ENCODE measurements at places on chromosomes 5 and 9.

DNA sequence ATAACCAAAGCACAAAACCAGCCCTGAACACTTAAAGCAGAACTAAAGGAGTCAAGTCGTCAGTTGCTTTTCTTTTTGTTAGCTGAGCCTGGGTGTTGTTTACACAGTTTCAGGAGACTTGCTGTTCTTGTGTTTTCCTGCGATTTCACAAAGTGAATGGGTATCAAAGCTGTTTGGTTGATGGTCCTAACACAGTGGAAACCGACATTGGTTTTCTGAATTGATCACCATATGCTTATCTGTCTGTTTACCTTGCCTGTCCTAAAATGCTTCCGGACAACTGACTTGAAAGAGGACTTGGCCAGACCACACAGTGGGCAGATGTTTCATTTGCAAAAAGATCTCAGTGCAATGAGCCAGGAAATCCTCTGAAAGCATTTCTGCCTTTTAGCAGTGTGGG, 676.4 kb downstream of the PRELID2 start:
- DNase-seq: no peak

DNA sequence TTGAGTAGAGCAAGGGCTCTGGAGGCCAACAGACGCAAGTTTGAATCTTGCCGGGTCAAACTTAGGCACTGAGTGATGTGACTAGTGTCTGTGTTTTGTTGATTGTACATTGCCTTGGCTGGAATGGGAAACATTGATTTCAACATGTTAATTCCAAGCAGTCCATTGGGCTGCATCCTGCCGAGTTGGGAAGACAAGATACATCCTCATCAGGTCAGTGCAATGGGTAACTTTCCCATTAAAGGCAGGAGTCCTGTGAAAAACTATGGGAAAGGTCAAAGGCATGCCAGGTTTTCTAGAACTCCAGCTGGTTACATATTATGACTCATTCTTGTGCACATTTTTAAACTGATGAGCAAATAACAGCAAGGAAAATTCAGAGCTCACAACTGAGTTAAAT, 126.5 kb upstream of the ABCA1 start:
- no peak for DNase-seq

GRCh38 chr5:112005623-112005930, 248.6 kb upstream of the NREP start:
- no peak for DNase-seq

DNA sequence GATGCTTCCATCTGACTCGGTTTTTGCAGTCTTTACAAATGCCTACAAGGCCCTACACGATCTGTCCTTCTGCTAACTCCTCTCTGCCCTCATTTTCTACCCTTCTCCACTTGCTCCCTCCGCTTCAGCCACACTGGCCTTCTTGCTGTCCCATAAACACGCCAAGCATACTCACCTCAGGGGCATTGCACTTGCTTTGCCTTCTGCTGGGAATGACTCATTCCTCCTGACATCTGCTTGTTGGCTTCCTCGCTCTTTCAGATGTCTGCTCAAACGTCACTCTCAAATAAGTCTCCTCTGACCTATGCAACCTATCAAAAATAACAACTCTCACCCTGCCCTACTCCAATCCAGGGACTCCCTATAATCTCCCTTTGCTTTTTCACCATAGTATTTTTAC, 28.2 kb downstream of the CDC25C start:
- no peak for DNase-seq

GRCh38 chr5:126413856-126414255, 9.4 kb upstream of the GRAMD2B start:
- no peak for DNase-seq

DNA sequence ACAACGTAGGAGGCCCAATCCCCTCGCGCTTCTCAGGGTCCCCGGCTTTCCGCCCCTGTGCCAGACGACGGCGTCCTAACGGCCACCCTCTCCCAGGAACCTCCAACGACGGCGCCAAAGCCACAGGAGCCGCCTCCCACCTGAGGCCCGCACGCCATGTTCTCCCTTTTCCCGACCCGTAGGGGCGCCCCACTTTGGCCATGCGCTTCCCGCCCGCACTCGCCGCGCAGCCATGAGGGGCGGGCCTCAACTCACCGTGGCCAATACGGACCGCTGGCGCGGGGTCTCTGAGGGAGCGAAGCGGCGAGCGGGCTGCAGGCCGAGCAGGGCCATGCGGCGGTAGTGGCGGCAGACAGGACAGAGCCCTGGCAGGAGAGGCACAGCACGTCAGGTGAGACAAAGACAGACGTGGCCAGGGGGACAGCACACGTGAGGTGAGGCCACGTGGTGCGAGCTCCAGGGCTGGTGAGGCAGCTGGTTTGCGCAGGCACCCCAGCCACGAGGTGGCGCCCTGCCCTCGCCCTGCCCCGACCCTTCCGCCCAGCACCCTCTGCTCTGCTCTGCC, 1005.5 kb upstream of the PTPRD start:
- DNase-seq: no peak

- DNase-seq: no peak
Observed at GRCh38 chr9:105541838-105542237, 16.1 kb upstream of the FKTN start.

- no peak for DNase-seq
Observed at GRCh38 chr5:141040093-141040770, 10.9 kb upstream of the PCDHB1 start.

DNA sequence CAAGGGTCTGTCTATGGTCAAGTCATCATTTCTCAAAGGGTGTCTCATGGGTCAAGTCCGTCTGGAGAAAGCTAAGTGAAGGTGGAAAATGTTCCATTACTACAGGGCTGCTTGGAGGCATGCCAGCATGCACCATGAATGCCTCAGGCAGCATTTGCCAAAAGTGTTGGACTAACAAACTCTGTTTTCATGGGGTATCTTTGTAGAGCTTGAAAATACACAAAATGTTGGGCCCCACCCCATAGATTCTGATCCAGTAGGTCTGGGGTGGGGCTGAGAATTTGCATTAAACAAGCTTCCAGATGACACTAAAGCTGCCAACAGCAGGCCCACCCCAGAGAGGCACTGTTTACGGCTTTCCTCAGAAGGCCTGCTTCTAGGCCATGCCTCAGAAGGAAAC, 75.0 kb upstream of the FRRS1L start:
- DNase-seq: no peak

- DNase-seq: no peak
Observed at GRCh38 chr5:19862711-19863110, 125.3 kb downstream of the CDH18 start.

DNA sequence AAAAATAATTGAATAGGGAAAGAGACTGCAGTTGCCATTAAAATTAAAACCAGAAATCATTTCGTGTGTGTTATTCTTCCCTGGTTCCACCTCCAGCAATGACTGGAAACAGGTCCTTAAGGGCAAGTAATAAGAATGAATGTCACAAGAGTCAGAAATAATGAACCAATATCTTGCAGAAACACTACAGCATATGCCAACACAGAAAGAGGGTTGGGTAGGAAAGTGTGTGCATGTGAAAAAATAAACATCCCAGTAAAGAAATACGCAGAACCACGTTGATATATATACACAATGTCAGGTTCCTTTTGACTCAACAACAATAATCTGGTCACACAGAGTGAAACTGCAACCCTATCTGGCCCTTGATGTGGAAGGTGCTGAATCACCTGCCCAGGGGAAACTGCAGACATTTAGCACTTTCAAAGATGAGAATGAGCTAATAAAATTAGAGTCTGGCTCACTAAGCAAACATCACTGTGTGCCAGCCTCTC, 15.0 kb downstream of the HMHB1 start:
- no peak for DNase-seq

- no peak for DNase-seq
Observed at GRCh38 chr5:170923910-170924620, 62.2 kb downstream of the RANBP17 start.

DNA sequence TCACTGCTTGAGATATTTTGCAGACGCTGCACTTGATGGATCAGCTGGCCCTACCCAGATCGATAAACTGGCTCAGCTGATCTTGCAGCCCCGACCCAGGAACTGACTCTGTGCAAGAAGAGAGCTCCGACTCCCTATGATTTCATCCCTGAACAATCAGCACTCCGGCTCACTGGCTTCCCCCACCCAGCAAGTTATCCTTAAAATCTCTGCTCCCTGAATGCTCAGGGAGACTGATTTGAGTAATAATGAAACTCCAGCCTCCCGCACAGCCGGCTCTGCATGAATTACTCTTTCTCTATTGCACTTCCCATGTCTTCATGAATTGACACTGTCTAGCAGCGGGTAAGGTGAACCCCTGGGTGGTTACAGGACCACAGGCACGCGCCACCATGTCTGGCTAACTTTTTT, 16.9 kb upstream of the NANS start:
- DNase-seq: no peak

DNA sequence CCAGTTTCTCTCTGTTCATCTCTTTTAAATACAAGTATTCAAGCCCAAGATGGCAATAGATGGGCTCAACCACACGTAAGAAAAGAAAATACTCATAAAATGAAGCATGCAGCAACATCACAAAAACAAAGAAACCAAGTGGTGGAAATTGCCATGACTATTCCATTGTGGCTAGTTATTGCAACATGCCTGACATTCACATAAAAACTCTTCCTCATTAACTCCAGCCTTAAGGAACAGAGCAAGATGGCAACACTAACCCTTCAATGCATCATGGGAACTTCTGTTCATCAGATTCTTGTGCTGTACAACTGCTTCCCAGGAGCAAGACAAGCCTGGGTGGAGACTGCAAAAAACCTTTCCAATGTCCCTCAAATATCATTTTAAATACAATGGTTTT, 1.4 kb upstream of the GLIS3 start:
- no peak for DNase-seq

DNA sequence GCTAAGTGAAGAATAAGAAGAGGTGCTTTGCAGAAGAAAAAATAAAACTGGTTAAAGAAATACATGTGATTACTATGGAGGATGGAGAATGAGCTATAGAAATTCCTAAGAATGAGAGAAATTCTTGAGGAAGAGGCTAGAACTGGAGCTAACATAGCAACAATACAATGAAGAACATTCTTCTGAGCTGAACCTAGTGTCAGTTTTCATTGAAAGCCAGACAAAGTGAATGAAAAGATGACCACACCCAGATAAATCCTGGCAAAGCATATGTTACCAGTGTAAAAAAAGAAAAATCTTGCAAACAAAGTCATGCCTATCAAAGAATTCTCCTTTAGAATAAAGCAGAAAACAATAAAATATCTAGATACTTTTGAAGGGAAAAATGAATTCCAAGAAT, 39.6 kb downstream of the SGCD start:
- DNase-seq: no peak

- DNase-seq: no peak
Observed at GRCh38 chr5:80607832-80608231, 37.8 kb upstream of the ANKRD34B start.

DNA sequence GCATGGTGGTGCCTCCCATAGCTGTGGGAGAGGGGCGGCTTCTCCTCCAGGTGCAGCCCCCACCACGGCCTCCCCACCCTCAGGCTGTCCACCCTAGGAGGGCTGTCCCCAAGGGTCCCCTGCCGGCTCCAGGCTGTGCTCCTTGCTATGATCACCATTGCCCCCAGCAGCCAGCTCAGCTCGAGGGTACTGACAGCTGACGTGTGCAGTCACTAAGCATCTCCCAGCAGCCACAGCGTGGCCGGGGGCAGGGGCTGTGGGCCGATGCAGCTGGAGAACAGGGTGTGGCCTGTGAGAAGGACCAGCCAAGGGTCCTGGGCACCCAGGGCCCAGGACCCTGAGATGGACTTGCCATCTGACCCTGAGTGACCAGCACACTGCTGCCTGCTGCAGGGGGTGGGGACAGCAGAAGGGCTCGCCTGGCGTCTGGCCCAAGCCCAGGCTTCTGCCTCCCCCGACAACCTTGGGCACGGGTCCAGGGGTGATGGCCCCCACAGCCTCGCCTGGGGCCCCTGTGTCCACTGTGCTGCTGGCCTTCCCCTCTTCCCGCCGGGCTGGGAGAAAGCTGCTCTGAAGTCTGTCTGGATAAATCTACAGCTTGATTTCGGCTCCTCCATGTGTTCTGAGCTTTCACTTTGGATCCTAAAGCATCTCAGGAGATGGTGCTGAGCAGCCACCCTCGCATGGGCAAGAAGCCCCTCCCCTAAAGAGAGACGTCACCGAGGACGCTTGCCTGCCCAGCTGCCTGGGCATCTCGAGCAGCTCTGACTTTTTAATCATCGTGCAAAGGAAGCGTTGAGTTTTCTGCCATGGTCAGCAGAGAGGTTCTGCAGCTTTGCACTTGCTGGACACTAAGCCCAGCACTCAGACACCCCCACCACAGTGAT, 5.5 kb downstream of the KCNT1 start:
- DNase-seq: no peak

GRCh38 chr9:130518943-130519799, 60.2 kb upstream of the FUBP3 start:
- no peak for DNase-seq

GRCh38 chr9:128771094-128771721, 519 bp downstream of the ZER1 start:
- no peak for DNase-seq

GRCh38 chr5:80928073-80928472, 32.1 kb upstream of the RASGRF2 start:
- no peak for DNase-seq

- DNase-seq: no peak
Observed at GRCh38 chr5:174545926-174546325, 178.5 kb upstream of the MSX2 start.

DNA sequence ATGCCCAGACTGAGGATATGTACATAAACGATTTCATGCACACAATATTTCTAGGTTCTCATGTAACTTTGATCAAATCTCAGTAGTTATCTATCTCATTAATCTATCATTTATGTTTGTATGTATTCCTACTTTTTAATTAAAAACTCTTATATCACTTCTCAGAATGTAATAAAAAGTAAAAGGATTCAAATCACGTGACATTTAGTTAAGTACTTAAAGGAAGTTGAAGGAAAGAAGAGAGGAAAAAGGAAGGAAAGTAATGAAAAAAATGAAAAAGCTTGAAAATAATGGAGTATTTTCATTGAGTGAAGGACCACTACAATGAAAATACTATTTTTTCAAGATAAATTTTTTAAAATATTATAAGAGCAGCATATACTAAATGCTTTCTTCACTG, 535.3 kb downstream of the PRDM9 start:
- DNase-seq: no peak

DNA sequence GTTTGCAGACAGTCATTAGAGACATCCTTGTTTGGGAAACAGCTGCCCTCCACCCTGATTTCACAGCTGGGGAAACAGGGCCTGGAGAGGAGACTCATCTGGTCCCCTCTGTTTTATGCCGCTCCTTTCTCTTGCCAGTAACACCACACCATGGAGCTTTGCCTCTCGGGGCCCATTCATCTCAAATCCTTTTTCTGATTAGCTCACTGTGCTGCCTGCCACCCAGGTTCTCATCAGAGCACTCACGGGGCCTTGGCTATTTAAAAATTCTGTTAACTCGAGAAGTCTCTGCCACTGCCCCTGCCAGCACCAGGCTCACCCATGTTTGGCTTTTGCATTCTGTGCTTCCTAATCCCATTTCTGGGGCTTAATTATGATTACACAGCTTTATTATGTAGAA, 36.8 kb upstream of the C5orf58 start:
- no peak for DNase-seq

- DNase-seq: no peak
Observed at GRCh38 chr5:78696637-78697036, 48.1 kb upstream of the LHFPL2 start.

DNA sequence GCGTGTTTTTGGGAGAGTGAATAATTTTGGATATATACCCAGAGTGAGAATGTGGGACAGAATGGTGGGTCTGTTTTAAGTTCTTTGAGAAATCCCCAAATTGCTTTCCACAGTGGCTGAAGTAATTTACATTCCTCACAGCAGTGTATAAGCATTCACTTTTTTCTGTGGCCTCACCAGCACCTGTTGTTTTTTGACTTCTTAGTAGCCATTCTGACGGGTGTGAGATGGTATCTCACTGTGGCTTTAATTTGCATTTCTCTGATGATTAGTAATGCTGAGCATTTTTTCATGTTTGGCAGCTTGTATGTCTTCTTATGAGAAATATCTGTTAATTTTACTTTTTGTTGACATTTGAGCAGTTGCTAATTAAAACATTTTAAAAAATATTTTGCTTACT, 9.4 kb upstream of the SPATA31D1 start:
- no peak for DNase-seq

All from stimulated activated CD4-positive, alpha-beta T cell treated with anti-CD3 and anti-CD28 coated beads, Interleukin-1b, Interleukin-23, amount 100 ng/mL, for 24 hours (primary cell).